ENCODE measurements at places on chromosomes 16 and 17.

GRCh38 chr16:87959391-87959990 is 8.3 kb downstream of the BANP start:
- no peak for DNase-seq

- no peak for DNase-seq
Measured at GRCh38 chr16:27816561-27816960, 247.0 kb downstream of the GSG1L start.

DNA sequence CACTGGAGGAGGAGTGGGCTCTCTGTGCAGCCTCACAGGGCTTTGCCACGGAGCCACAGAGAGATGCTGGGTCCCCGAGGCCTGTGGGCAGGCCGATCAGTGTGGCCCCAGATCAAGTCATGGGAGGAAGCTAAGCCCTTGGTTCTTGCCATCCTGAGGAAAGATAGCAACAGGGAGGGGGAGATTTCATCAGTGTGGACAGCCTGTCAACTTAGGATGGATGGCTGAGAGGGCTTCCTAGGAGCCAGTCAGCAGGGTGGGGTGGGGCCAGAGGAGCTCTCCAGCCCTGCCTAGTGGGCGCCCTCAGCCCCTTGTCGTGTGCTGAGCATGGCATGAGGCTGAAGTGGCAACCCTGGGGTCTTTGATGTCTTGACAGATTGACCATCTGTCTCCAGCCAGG is 3.9 kb downstream of the NXPH3 start:
- no peak for DNase-seq

GRCh38 chr16:84348386-84348888 is 19.9 kb upstream of the ATP2C2 start:
- DNase-seq = no peak

DNA sequence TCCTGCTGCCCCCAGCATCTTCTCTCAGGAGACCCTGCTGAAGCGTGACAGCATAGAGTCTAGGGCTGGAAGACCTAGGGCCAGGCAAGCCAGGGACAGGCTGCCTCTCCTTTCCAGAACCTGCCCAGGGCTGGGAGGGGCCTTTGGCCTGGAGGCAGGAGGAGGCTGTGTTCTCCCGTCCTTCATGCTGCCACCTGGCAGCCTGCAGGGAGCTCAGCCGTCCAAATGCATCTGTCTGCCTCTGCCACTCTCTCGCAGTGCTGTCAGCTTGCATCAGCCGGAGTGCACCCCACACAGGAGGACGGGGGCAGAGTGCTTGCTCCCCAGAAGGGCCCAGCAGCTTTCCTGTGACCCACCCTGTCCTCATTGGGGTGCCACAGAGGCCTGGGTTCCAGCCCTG is 31.3 kb downstream of the ARHGAP23 start:
- no peak for DNase-seq

DNA sequence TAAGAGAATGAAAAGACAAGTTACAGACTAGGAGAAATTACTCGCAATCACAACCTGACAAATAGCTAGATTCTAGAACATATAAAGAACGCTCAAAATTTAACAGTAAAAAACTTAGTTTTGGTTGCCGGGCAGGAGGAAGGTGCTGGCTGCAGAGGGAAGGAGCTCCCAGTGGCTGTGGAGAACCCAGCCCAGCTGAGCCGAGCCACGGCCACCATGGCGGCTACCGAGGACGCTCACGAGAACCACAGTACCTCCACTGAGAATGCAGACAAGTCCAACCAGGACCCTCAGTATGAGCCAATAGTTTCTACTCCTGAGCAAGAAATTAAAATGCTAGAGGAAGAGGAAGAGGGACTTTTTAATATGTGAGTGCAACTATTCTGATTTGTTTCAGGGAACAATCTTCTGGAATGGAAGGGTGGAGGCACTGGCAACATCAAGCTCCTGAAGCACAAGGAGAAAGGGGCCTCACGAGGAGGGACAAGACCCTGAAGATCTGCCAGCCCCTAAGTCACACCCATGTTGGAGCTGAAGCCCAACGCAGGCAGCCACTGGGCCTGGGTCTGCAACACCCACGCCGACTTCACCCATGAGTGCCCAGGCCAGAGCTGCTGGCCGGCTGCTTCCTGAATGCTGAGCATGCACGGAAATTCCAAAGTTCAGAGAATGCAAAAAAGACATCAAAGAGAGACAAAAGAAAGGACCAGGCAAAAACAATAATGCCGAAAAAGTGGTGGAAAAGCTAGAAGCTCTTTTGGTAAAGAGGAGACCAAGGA is 55.0 kb downstream of the DNAH17 start:
- no peak for DNase-seq

DNA sequence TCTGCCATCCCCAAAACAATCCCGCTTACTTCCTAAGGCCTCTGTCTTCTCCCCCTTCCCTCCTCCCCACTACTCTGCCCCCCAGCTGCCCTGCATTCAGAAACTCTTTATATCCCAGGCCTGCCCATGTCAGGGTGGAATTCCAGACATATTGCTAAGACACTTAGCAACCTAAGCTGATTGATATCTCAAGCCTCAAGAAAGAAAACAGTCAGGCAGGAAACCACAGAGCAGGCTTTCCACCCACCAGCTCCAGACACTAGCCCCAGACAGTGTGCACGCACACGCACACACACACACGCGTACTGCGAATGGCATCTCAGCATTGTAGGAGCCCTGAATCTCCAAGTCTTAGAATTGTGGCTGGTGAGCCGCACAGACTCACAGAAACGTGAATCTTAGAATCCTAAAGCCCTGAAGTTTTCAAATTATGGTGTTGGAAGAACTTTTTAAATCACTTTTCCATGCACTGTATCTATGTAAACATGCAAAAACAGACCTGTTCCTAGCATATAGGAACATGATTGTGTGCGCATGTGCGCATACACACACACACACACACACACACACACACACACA is 8.8 kb upstream of the LPCAT2 start:
- no peak for DNase-seq
